ENCODE measurements at places on chromosomes 4 and X. TPM values are rescaled to one million over a fixed set of nuclear protein-coding genes. Genes with fewer than 3 reads are reported as not detected.

Gene CYSLTR1
- total RNA-seq: 0.12 TPM

Gene SOX3
- total RNA-seq: not detected

Gene ANK2
- 6.2 TPM for total RNA-seq

Gene PPBP
- not detected for total RNA-seq

Gene BMX
- not detected for total RNA-seq

Gene GLRB
- 5.1 TPM for total RNA-seq

Gene GRIA2
- not detected for total RNA-seq
